GM12878 (cell line): ENCODE measurements at places on chromosomes 2 and 18. TPM values are rescaled to one million over a fixed set of nuclear protein-coding genes. Genes with fewer than 3 reads are reported as not detected.

Gene GIGYF2
- total RNA-seq = 36.0 and 40.5 TPM in 2 replicates

Gene ID2
- 36.6 and 39.0 TPM in 2 replicates for total RNA-seq

DNA sequence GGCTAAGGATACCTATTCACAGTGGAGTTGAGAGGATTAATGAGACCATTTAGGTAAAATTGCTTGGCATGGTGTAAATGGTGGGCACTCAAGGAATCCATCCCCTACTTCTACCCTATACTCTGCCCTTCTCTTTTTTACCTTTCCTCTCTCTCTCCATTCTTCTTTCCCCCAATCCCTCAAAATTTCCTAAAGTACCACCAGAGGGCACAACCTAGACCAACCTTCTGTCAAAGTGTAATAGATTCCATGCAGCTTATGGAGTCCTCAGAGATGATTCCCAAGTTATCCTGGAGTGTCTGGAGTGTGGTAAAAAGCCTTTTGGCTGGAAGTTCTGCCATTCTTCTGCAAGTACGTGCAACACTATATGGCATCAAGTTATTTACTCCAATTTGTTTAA lies 33.0 kb upstream of the CCDC195 start:
- no peak overlapping the region for H3K4me3 ChIP-seq
- no peak for DNase-seq
- no peak overlapping the region for H3K27ac ChIP-seq
- H3K4me1 ChIP-seq = no peaks in the 10 kb centered on the region
- no peaks in the 10 kb centered on the region for H3K27me3 ChIP-seq

DNA sequence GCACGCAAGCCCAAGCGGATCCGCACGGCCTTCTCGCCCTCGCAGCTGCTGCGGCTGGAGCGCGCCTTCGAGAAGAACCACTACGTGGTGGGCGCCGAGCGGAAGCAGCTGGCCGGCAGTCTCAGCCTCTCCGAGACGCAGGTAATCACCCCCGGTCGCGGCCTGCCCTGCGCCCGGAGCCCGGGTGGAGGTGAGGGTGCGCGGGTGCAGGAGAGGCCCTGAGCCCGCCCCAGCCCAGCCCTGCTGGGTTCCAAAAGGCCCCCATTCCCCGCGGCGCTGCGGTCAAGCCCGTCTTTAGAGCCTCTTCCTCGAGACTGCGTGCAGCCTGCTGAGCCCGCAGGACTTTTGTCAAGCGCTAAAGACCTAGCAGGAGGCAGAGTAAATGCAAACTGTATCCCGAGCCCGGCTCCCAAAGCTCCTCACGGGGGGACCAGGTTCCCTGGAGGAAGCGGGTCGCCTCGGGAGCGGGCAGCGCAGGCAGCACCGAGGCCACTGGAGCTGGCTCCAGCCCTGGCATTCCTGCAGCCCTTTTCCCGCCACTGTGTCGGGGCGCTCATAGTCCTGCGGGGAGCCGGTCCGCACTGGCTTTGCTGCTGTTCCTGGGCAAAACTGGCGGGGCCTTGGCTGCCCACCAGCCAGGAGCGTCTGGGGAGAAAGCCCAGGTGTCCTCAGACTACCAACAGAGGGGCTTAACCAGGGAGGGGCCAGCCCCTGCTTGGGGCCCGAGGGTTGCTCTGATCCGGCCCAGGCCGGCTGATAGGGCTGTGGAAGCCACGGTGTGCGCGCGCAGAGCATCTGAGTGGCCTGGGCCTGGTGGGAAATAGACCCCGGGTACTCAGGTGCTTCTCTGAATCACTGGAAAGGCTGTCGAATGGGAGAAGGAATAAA lies 7.3 kb downstream of the EMX1 start:
- no peaks in the 10 kb centered on the region for H3K36me3 ChIP-seq
- no peak overlapping the region for H3K27ac ChIP-seq
- H3K27me3 ChIP-seq = peaks cover 7% of the 10 kb centered on the region
- DNase-seq = no peak

GRCh38 chr2:20170704-20171250 lies 54.2 kb downstream of the SDC1 start:
- no peak overlapping the region for H3K4me3 ChIP-seq
- H3K27ac ChIP-seq = no peak overlapping the region

Gene PLGLB2
- total RNA-seq = 0.53 TPM in 1 of 2 replicates, not detected in the other

DNA sequence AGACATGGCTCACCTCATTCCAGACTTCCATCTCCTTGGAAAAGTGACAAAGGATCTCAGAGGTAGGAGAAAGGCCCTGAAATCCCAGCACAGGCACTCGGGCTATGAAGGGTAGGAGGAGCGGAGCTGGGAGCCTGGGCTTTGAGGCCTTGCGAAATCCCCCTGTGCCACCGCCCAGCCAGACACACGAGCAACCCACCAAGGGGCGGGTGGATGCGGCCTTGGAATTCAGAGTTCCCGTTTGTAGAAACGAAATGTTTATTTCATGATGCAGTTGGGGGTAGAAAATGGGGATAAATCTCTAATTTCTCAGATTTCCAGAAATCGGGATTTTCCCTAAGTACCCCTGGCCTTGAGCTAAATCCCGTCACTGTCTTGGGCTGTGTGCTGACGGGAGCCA lies 177.1 kb upstream of the HDAC4 start:
- no peak for DNase-seq
- no peak overlapping the region for H3K27ac ChIP-seq
- no peaks in the 10 kb centered on the region for H3K4me1 ChIP-seq
- peaks cover 2% of the 10 kb centered on the region; the same call in 1 of the 2 replicates for H3K27me3 ChIP-seq

GRCh38 chr2:43346602-43347567 lies 120.5 kb upstream of the ZFP36L2 start:
- DNase-seq = no peak
- no peak overlapping the region for H3K4me3 ChIP-seq
- no peaks in the 10 kb centered on the region for H3K27me3 ChIP-seq
- no peak overlapping the region for H3K27ac ChIP-seq
- H3K4me1 ChIP-seq = no peaks in the 10 kb centered on the region

- H3K36me3 ChIP-seq = no peaks in the 10 kb centered on the region
- H3K4me1 ChIP-seq = no peaks in the 10 kb centered on the region
- DNase-seq = no peak
- H3K4me3 ChIP-seq = no peak overlapping the region
- no peak overlapping the region for H3K27ac ChIP-seq
Observed at GRCh38 chr18:79283929-79284328, 111.8 kb upstream of the NFATC1 start.

Gene PROM2
- not detected in 2 replicates for total RNA-seq

DNA sequence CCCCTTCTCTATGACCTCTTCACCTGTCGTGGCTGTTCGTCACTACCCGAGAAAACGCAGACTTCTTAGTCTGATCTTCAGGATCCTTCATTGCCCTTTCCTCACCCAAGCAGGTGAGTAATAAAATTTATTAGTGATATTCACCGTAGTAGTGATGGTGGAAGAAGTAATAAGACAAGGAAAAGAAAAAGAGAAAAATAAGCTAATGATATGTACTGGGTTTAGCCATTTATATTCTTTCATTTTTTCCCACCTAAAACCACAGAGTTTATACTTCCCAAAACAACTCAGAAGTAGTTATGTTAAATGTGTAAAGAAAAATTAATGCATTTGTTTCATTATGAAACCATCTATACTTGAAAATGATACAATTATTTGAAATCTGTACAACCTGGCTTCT lies 19.7 kb downstream of the GYPC start:
- H3K4me3 ChIP-seq = no peak overlapping the region
- no peaks in the 10 kb centered on the region for H3K27me3 ChIP-seq
- no peaks in the 10 kb centered on the region for H3K4me1 ChIP-seq
- DNase-seq = no peak

Gene TUBA4B
- not detected in 2 replicates for total RNA-seq

DNA sequence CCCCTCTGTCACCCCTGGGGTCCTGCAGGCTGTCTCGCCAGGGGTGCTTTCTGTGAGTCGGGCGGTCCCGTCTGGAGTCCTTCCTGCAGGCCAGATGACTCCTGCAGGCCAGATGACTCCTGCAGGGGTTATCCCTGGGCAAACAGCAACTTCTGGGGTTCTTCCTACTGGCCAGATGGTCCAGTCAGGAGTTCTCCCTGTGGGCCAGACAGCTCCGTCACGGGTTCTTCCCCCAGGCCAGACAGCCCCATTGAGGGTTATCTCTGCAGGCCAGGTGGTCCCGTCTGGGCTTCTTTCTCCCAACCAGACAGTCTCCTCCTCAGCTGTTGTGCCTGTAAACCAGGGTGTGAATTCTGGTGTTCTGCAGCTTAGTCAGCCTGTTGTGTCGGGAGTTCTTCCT lies 27.6 kb downstream of the ADNP2 start:
- H3K4me3 ChIP-seq = no peak overlapping the region
- H3K27ac ChIP-seq = no peak overlapping the region
- H3K36me3 ChIP-seq = peaks cover 16% of the 10 kb centered on the region; the same call in 1 of the 2 replicates
- H3K27me3 ChIP-seq = no peaks in the 10 kb centered on the region
- DNase-seq = no peak

Gene TANK
- total RNA-seq = 56.6 and 64.2 TPM in 2 replicates

GRCh38 chr2:156182132-156182531 lies 150.4 kb downstream of the NR4A2 start:
- H3K27me3 ChIP-seq = peaks cover 2% of the 10 kb centered on the region; the same call in 1 of the 2 replicates
- DNase-seq = no peak
- no peaks in the 10 kb centered on the region for H3K4me1 ChIP-seq
- no peaks in the 10 kb centered on the region for H3K36me3 ChIP-seq
- H3K27ac ChIP-seq = no peak overlapping the region
